ENCODE measurements at places on chromosomes 6 and 20.
A peak's percentile ranks its signal among the peaks of the same experiment; 100 is the strongest.

DNA sequence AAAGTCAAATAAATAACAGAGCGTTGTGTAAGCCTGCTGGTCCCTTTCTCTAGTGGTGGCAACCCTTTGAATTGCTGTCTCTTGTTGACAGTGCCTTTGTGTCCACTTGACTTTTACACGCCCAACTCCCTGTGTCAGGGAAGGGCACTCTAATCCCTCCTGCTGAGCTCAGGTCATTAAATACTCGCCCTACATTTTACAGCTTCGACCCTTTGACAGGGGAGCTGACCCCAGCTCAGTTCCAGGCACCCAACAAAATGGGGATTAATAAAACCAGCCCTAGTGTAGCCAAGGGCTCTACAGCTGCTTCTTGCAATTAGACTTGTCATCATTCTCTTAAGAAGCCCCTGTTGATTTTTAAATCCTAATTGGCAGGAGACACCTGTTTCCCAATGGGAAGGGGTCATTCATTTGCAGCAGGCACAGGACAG is 308.2 kb downstream of the EYA4 start:
- DNase-seq: peak; percentile 13

DNA sequence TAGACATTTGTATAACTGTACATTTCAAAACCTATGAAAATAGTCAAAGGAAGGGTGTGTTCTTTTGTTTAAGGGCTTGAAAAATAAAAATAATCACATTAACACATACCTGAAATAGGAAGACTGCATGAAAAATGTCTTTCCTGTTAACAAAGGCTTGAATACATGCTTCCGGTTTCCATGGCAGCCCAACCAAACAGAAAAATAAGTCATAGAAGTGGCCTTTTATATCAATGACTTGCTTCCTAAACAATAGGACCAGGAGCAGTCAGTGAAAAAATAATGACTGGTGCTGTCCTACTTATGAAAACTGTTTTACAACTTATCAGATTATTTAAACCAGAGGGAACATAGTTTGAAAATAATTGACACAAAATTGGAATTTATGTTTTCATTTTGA is 412.6 kb upstream of the PLCB4 start:
- DNase-seq: no peak

GRCh38 chr6:111474106-111474505 is 8.9 kb downstream of the REV3L start:
- DNase-seq: no peak

GRCh38 chr6:159788753-159789376 is 537 bp downstream of the TCP1 start:
- peak; percentile 16 for DNase-seq

DNA sequence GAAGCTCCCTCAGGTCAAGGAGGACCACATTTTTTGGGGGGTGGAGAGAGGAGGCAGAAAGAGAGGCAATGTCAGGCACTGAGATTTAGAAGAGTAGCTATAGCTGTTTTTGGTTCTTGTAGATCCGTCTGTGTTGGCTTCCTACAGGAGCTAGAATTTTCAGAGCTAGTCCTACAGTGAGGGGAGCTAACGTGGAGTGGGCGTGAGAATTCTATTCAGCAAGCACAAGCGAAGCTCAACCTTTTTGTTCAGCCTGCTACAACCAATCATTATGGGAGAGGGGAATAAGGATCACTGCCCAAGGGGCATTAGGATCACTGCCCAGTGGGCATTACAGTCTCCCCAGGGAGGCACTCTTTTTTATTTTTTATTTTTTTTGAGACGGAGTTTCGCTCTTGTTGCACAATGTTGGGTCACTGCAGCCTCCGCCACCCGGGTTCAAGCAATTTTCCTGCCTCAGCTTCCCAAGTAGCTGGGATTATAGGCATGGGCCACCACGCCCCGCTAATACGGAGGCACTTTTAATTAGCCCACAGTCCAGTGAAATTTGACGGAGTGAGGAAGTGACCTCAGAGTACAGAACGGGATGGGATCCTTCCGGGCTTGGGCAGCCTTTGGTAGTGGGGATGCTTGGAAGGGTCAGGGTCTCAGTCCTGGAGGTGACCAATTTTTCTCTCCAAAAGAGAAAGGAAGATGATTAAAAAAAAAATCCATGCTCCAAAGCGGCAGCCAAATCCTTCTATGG is 1.1 kb upstream of the PANK2 start:
- DNase-seq: no peak

DNA sequence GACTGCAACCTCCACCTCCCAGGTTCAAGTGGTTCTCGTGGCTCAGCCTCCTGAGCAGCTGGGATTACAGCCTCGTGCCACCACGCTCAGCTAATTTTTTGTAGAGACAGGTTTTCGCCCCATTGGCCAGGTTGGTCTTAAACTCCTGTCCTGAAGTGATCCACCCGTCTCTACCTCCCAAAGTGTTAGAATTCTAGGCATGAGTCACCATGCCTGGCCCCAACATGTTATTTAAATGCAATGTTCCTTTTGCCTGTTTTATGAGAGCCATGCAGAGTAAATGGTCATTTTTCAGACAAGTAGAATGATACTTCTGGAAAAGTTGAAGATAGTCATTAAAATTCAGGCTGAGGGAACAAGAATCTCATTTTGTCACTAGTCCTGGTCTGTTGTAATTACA is 43.8 kb upstream of the RPS6KA2 start:
- no peak for DNase-seq

GRCh38 chr6:108091288-108091687 is 16.7 kb upstream of the OSTM1 start:
- DNase-seq: no peak

- DNase-seq: no peak
Measured at GRCh38 chr6:51129043-51129442, 310.4 kb downstream of the TFAP2B start.

- DNase-seq: no peak
Measured at GRCh38 chr6:136398453-136398852, 108.8 kb upstream of the BCLAF1 start.

GRCh38 chr20:25739615-25740320 is 43.1 kb upstream of the ZNF337 start:
- no peak for DNase-seq

GRCh38 chr6:64074981-64075380 is 439.4 kb downstream of the PHF3 start:
- no peak for DNase-seq

GRCh38 chr6:163085861-163086623 is 328.5 kb upstream of the QKI start:
- DNase-seq: no peak

DNA sequence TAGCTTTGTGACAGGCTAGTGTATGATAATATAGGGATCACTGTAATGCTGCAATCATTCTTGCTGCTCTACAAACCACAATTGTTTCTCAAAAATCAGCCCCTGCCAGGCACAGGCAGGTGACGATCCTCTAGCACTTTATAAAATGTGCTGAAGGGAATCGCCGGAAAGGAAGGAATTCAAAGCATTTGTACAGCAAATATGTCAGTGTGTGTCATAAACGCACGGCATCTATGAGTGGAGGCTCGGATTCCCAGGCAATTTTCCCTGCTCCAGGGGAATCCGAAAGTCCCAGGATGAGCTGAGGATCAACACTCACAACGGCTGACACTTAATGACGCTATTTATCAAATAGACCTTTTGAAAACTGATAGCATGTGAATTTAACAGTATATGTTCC is 1.4 kb downstream of the PHACTR1 start:
- DNase-seq: no peak

DNA sequence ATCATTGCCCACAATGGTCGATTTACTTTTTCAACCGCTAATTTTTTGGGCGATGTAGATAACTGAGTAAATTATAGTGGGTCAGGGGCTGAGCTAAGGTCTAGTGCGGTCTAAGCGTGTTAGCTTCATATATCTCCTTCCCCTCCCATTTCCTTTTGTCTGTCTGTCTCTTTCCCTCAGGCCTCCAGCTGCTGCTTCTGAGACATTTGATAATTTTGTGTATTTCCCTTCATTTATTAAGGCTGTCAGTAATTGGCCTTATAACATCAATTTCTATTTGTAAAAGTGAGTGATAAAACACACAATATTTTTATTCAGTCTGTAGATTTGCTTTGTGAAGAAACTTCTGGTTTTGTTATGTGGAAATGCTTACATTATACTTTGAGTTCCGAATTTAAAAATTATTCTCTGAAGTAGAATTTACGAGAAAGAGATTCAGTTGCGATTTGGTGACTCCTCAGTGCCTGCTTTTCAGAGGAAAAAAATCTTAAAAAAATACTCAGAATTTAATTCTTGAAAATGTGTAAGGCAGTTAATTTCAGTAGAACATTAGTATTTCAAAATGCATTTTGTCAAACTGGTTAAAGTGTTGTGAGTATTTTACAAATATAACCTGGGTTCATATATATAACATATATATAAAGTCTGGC is 1.4 kb downstream of the TMEM170B start:
- no peak for DNase-seq

DNA sequence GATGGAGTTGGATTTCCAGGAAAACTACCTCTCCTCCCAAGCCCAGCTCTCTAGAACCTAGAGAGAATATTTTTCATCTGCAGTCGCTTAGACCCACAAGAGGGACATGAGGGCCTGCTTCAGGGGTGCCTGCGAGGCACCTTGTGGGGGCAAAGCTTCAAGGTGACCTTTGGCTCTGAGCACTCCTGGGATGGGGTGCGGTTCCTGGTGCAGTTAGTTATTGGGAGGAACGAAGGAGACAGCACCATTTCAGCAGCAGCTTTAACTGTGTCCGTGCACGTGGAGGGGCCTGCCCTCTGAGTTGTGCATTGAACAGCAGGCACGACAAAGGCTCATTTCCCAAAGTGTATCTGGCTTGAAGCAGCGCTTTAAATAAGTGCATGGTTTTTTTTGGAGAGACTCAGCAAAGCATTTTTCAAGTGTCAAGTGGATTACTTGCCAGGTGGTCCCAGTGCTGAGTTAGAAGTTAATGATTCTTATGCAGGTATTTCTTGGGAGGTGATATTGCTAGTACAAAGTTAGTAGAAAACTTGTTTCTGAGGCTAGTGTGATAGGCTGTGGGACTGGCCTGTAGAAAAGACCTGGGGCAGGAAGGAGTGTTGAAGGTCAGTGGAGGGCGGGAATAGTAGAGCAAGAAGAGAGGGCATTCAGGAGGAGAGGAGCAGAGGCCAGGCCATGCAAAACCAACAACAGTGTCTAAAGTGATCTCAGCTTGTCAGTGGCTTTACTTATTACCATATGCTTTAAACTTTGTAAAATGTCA is 3.8 kb downstream of the IGF2R start:
- no peak for DNase-seq

- DNase-seq: no peak
Measured at GRCh38 chr6:44608175-44608574, 220.7 kb downstream of the CDC5L start.

GRCh38 chr6:26109772-26110171 is 22.5 kb downstream of the HFE start:
- no peak for DNase-seq

- DNase-seq: no peak
Measured at GRCh38 chr20:48722737-48723191, 105.0 kb downstream of the PREX1 start.

DNA sequence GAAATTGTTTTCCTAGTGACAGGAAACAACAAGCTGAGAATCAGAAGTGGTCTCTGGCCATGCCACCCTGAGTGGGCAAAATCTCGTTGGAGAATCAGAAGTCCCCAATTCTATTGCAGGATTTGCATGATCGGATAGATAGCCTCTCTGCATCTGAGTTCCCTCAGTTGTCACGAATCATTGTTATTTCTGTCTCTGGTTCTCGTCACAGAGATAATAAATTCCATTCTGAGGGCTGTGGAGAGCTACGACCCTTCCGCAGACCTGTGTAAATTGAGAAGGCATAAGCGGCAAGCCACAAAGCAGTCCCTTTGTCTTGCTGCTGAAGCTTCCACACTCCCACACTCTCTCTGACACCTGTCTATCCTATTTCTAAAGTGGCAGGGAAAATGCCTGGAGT is 102.4 kb upstream of the CNR1 start:
- no peak for DNase-seq

DNA sequence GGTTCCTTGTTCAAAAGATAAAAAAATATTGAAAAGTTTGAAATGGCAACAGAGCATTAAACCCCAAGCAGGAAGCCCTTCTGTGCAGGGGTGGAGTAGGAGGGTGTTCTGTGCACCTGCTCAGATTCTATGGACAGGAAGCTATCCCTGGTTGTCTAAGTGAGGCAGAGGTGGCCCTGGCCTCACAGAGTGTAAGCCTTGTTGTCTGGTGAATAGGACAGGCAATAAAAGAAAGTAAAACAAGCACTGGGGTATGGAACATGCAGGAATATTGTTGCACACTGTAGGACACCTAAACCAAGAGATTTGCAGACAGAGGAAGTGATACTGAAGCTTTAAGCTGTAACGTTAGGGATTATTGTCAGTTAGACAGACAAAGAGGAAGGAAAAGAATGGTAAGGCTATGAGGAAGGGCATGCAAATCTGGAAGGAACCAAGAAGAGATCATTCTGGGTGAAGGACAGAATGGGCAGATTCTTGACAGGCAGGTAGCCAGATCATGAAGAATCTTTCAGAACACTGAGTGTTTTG is 66.8 kb downstream of the TBC1D7 start:
- no peak for DNase-seq

- no peak for DNase-seq
Measured at GRCh38 chr6:100112855-100113508, 119.0 kb upstream of the MCHR2 start.

GRCh38 chr6:98576791-98577190 is 257.6 kb upstream of the POU3F2 start:
- DNase-seq: no peak

DNA sequence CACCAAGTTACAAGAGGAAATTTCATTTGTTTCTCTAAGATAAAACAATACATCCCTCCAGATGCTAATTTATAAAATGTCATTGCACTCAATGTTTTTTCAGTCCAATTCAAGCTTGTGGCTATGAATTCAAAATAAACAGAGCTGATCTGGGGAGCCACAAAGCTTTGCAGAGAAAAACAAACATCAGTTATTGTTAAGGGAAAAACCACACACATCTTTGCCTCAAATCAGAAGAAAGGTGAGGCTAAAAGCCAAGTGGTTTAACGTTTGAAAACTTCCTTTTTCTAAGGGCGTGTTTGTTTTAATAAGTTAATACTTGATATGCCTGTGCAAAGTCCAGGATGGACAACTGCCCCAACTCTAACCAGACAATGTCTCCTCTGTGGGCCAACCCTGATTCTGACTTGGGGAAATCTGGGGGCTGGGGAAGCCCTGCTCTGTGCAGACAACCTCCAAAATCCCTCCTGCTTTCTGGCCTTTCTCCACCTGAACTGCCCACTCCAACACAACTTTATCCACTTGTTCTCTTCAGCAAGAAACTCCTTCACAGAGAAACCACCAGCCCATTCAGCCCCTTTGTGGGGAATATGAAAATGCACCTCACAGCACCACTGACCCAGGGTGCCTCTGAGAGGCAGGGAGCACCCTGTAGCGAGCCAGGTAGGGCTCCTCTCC is 44.6 kb upstream of the NT5E start:
- DNase-seq: no peak

- no peak for DNase-seq
Measured at GRCh38 chr20:10357061-10357708, 76.8 kb downstream of the MKKS start.

- no peak for DNase-seq
Measured at GRCh38 chr6:5833120-5833519, 173.6 kb downstream of the NRN1 start.

DNA sequence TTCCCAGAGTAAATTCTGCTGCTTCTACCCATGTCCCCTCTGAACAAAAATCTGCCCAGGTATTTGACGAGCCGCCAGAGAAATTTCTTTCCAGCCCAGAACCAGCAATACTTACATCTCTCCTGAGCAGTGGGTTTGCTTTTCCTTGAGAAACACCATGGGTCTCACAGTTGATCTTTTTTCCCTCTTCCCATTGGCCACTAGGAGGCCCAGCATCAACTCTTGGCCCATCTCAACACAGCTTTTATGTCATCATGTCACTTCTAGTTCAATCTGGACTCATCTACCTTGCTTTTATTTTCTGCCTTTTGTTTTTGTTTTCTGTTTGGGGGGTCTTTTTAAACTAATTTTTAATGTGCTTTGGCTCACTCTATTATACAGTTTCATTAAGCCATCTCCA is 18.8 kb downstream of the MAFB start:
- no peak for DNase-seq
